ENCODE measurements at places on chromosomes 5 and 9.

- no peak for DNase-seq
Observed at GRCh38 chr9:96177005-96177718, 124.8 kb downstream of the HSD17B3 start.

GRCh38 chr5:57441557-57441956 lies 41.1 kb downstream of the ACTBL2 start:
- DNase-seq: no peak

DNA sequence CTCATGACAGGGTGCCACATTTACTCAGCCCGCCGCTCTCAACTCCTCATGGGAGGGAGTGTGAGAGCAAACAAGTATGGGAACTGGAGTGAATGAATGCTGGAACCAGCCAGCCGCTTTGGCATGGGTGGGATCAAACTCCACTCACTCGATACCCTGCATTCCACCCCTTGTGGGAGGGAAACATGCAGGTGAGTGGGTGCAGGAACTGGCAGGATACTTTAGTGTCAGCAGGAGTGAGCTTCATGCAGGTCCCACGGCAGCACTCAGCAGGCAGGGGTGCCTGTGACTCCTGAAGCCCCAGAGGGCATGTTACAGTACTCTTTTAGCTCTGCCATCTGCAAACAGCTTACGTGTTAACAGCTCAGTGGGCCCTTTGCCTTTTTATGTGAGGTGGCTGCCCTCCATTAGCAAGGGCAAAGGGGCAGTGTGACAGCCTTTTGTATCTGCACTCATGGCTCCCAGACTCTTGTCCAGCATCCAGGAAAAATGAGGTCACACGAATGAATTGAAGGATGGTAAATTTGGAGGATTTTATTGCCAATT lies 433.2 kb upstream of the NMUR2 start:
- no peak for DNase-seq

DNA sequence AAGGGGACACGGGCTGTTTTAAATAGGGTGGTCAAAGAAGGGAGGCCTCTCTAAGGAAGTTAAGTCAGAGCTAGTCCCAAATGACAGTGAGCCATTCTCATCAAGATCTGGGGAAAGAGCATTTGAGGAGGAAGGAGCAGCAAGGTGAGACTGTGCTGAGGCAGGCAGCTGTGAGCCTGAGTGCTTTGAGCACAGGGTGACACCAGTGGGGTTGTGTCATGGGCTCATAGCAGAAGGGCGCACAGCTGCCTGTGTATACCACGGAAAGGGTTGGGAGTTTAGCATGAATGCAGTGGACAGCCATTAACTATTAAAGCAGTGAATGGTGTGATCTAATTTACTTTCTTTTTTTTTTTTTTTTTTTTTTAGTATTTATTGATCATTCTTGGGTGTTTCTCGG lies 19.2 kb downstream of the DMRT1 start:
- no peak for DNase-seq

GRCh38 chr5:56710826-56711590 lies 104.3 kb upstream of the MAP3K1 start:
- DNase-seq: no peak

- DNase-seq: no peak
Observed at GRCh38 chr5:102819634-102820033, 64.5 kb downstream of the PAM start.

GRCh38 chr5:158876263-158876942 lies 223.3 kb downstream of the EBF1 start:
- DNase-seq: no peak

- DNase-seq: no peak
Observed at GRCh38 chr5:73116506-73116905, 3.9 kb upstream of the TMEM171 start.

GRCh38 chr5:133243196-133243595 lies 191.4 kb downstream of the HSPA4 start:
- DNase-seq: no peak

- DNase-seq: no peak
Observed at GRCh38 chr9:7212101-7212500, 454.3 kb downstream of the KDM4C start.

DNA sequence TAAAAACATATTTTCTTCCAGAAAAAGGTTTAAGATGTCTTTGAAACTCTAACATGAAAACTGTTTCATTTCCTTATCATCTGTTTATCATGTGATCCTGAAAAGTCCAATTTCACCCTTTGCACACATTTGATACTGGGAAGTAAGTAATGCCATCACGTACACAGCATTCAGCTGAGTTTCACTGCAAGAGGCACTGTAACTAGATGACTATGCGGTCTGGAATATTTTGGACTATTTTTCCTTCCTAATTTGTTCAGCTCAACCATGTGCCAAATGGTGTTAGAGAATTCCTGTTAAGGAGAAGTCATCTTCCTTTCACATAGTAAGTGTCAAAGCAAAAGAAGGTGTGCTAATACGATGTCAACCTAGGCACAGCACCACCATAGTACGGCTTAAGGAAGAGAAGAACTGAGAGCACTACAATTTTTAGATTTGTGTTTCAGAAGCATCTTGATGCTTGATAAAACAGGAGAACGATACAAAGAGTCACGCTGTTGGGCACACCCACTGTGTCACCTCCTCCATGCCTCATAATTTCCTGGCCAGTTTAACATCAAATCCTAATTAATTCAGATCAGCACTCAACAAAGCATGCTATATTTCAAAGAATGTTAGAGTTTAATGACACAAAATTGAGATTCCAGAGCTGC lies 77.5 kb downstream of the GNAQ start:
- no peak for DNase-seq

DNA sequence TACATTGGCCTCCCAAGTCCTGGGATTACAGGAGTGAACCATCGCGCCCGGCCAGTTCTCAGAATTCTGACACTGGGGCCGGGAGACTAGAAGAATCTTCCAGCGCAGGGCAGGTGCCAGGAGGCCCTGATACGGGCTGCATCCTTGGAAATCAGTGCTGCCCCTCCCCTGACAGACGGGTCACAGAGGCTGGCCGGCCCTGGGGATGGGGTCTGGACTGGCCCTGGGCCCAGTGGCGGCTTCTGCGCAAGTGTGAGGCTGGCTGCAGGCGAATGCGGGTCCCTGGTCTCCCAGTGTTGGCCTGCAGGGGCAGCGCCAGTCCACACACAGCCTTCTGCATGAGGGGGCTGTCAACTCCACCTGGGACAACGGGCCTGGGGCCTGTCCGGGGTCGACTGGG lies 831 bp upstream of the TBC1D9B start:
- no peak for DNase-seq

- no peak for DNase-seq
Observed at GRCh38 chr9:115204904-115205453, 87.0 kb upstream of the TNC start.

- DNase-seq: no peak
Observed at GRCh38 chr5:89703817-89704216, 705.7 kb downstream of the CETN3 start.

DNA sequence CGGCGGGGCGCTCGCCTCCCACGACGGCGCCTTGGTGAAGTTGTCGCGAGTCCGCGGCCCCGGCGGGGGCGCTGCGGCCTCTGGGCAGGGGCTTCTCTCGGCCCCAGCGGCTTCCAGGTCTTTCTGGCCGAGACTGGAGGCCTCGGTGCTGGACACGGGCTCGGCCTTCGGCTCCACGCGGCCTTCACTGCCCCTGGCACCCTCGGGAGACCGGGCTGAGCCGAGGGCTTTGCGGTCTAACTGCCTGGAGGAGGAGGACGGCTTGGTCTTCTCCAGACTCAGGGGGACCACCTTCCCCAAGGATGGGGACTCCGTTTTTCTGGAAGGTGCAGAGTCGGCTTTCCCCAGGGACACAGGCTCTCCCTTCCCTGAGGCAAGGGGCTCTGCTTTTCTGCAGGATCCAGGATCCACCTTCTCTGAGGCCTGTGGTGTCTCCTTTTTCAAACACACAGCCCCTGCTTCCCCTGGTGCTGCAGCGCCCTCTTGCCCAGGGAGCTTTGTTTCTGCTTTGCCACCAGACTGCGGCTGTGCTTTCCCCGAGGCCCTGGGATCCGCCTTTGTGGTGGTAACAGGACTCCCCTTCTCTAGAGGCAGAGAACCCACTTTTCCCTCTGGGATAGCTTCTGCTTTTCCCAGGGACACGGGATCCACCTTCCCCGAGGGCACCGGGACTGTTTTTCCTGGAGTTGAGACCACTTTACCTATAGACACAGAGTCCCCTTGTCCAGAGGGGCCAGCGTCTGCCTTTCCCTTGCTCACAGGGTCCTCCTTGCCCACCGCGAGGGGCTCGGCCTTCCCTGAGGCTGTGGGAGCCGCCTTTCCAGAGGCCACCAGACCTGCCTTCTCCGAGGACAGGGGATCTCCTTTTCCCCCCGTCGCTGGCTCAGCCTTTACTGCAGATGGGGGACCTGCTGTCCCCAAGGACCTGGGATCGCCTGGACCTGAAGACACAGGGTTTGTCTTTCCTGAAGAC lies 12.3 kb downstream of the GPRIN1 start:
- no peak for DNase-seq

GRCh38 chr5:135208555-135208902 lies 174.5 kb upstream of the PITX1 start:
- no peak for DNase-seq

GRCh38 chr5:173781432-173781815 lies 106.7 kb upstream of the CPEB4 start:
- DNase-seq: no peak

GRCh38 chr9:81477669-81478068 lies 211.7 kb downstream of the TLE1 start:
- no peak for DNase-seq

GRCh38 chr5:142293486-142293885 lies 31.3 kb downstream of the SPRY4 start:
- DNase-seq: no peak

DNA sequence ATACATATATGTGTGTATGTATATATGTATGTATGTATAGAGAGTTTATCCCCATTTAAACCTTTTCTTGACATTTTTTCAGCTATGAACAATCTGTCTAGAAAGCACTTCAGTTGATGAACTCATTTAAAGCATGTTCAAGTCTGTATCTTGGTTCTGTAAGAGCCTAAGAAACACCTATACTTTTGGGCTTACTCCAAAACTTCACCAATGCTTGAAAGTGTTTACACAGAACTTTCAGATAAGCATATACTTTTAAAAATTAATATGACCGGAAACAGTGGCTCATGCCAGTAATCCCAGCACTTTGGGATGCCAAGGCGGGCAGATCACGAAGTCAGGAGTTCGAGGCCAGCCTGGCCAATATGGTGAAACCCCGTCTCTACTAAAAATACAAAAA lies 30.8 kb downstream of the WDR41 start:
- DNase-seq: no peak

GRCh38 chr5:75034137-75034739 lies 18.1 kb downstream of the GCNT4 start:
- DNase-seq: no peak

- no peak for DNase-seq
Observed at GRCh38 chr9:81022177-81022576, 667.2 kb downstream of the TLE1 start.

DNA sequence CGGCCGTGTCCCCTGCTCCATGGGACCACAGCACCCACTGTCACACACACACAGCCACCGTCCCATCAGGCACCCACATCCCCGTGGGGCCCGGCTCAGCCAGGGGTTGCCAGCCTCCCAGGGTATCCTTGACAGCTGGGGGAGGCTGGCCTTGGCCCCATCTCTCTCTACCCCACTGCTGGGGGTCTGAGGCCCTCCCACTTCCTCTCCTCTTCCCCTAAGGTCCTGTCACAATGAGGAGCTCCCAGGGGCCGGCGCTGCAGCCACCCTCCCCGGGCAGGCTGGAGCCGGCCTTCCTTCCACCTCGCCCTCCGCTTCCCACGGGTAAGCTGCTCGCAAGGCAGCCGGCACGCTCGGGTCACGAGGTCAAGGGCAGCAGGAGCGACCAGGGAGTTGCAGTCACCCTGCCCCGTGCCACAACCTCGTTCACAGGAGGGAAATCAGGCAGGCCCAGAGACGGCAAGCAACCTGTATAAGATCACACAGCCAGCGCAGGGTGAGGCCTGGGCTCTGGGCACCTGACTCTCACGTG lies 38.6 kb upstream of the NOTCH1 start:
- DNase-seq: no peak

GRCh38 chr5:169923988-169924387 lies 56.3 kb downstream of the INSYN2B start:
- no peak for DNase-seq

- no peak for DNase-seq
Observed at GRCh38 chr5:42779083-42779482, 22.5 kb downstream of the CCDC152 start.

DNA sequence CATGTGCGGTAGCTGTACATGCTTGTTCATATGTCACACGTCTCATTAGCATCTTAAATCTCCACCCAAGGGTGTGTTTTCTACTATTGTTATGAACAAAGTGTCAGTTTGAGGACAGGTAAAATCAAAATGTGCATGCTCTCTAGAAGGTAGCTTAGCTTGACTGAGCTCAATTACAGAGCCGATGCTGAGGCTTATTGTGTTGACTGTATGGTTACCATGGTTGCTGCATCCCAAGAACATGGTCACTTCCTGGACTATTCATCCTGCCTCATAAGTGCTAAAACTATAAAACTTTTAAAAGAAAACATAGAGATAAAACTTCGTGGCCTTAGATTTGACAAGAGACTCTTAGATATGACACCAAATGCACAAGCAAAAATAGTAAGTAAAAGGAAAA lies 426.1 kb upstream of the CTNND2 start:
- DNase-seq: no peak
